NCI-H187 treated with DMSO at 0.1 percent for 48 hours (cell line): ENCODE measurements at places on chromosomes 4 and X.

- no peak for DNase-seq
Observed at GRCh38 chr4:6476893-6477292, 4.5 kb upstream of the PPP2R2C start.

DNA sequence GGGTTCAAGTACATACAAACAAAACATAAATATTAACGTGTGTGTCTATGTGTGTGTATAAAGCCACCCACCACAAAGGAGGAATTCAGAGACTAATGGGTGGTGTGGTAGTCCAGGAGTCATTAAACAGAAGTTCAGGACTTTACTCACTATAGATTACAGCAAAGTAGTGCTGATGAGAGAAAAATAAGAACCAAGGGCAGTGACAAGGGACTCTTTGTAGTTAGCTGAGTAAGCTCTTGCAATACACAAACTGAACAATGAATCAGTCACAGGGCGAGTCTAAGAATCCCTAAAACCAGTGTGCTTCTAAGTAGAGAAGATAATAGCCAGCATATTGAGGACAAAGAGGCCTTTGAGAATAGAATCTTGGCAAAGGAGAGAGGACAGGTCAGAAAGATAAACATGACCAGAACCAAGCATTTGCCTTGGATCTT is 232.4 kb downstream of the PPP3CA start:
- no peak for DNase-seq

DNA sequence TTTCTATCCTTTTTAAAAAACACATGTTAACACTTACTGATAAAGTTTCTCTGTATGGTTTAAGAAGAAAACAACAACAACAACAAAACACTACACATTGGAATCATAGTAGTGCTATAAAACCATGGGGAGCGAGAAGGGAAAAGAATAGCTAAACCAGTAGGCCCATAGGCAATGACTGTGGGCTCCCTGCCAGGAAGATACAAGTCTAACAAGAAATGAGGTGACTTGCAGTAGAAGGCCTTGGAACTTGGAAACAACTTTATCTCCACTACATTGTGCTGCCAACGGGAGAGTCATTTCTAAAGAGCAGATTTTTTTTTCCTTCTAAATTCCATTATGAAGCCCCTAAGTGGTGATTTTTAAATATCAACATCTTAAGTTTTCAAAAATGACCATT is 78.0 kb downstream of the GPC4 start:
- DNase-seq: no peak

GRCh38 chr4:116180157-116180601 is 905.2 kb downstream of the TRAM1L1 start:
- no peak for DNase-seq

GRCh38 chrX:153441296-153441695 is 4.6 kb downstream of the TREX2 start:
- DNase-seq: no peak

DNA sequence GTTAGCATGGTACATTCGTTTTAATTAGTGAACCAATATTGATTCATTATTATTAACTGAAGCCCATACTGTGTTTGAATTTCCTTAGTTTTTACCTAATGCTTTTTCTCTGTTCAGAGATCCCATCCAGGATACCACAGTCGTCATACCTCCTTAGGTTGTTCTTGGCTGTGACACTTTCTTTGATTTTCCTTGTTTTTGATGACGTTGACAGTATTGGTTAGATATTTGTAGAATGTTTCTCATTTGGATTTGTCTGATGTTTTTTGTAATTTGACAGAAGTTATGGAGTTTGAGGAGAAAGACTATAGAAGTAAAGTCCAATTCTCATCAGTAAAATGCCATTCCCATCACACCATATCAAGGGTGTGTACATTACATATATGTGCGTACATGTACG is 16.2 kb upstream of the RAP2C start:
- DNase-seq: no peak

- no peak for DNase-seq
Observed at GRCh38 chr4:99529228-99529627, 18.4 kb downstream of the C4orf17 start.

- DNase-seq: no peak
Observed at GRCh38 chr4:104732766-104733165, 238.1 kb upstream of the CXXC4 start.

DNA sequence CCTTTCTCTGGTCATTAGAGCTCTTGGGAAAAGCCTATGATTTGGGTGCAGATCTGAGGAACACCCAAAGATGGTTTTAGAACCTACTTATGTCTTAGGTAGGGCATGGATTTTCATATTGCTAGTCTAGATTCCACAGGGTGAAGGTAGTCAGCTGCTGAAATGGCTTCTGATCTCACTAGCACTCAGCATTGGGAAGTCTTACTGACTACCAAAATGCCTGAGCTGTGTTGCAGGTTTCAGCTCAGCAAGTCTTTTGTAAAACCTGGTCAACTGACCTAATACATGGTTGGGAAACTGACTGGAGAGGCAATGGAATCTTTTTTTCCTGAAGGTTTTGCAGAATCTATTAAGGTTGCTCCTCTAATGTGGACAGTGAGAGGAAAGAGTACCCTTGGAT is 136.4 kb downstream of the CCNG2 start:
- no peak for DNase-seq

GRCh38 chr4:39067451-39067850 is 5.4 kb downstream of the KLHL5 start:
- no peak for DNase-seq

DNA sequence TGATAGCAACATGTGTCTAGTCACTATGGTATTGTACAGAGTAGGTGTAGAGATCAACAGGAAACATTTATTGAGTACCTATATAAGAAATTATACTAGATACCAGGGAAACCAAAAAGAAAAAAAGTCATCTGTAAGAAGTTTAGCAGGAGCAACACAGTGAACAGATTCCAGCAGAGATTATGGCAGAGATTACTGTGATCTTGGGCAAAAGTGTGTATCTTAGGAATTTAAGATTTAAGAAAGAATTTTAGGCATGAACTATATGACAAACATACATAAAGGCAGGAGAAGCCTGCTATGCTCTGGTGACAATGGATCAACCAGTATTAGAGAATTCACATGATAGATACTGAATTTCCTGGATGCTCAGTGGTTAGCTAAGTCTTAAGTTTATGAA is 37.9 kb downstream of the SNCA start:
- no peak for DNase-seq

- no peak for DNase-seq
Observed at GRCh38 chrX:30533266-30533665, 44.3 kb downstream of the TASL start.

DNA sequence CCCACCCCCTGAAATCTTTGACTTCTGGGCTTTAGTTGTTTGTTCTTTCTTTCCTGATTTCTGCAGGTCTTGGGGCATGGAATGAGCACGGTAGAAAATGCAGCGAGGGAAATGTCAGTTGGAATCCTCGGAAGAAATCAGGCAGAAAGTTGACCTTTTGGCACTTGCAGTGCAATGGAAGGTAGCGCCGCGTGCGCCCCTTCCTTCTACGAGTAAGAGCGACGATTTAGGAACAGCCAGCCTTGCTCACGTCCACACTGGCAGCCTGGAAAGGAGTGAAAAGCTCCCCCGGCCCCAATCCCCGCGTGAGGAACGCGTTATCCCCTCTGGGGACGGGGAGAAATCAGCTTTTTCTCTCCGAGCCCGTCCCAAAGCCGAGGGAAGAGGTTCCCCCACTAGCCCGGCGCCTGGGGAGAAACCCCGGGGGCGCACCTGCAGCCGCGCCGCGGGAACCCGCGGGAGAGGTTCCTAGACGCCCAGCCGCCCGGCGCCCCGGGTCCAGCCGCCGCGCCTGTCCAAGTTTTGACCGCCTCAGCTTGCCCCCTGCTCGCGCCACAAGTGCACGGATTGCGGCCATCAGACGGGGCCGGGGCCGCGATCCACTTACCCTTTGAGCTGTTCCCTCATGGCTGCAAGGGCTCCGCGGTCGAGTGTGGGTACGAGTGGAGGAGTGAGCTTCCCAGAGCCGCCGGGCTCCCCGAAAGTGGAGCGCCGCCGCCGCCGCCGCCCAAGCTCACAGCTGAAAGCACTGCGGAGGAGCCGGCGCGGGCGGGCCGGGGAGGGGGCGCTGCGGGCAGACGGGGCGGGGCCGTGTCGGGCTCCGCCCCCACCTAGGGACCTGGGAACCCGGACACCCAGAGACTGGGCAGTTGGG is 194.6 kb upstream of the FTHL17 start:
- no peak for DNase-seq

DNA sequence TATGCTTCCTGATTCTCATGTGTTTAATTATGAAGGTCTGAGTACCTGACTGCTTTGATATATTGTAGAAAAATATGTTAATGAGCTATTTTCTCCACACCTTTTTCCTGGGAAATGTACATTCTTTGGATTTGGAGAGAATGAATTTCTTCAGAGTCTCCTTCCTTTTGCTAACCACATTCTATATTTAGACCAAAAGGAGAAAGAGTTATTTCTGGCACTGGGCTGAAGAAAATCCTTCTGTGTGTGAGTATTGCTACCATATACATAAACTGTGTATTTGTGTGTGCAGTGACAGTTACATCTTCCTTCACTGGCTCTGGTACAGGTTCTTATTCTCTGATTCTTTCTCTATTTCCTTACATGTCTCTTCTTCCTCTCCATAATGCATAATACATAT is 44.5 kb upstream of the PGRMC2 start:
- no peak for DNase-seq

DNA sequence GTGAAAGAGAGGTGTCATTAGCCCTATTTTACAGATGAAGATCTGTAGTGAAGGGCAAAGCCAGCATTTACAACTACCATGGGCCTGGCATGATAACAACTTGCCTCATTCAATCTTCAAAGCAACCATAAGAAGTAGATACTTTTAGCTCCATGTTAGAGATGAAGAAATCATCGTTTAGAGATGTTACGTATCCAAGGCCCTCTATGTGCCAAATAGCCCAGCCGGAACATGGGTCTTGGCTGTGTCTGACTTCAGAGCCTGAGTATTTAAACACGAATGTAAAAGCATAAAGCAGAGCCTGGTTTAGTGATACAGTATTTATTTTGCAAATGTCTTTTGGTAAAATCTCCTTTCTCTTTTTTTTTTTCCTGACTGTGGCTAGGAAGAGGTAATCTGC is 197.1 kb downstream of the RASL11B start:
- no peak for DNase-seq

- DNase-seq: no peak
Observed at GRCh38 chr4:52869196-52869595, 7.1 kb downstream of the RASL11B start.

DNA sequence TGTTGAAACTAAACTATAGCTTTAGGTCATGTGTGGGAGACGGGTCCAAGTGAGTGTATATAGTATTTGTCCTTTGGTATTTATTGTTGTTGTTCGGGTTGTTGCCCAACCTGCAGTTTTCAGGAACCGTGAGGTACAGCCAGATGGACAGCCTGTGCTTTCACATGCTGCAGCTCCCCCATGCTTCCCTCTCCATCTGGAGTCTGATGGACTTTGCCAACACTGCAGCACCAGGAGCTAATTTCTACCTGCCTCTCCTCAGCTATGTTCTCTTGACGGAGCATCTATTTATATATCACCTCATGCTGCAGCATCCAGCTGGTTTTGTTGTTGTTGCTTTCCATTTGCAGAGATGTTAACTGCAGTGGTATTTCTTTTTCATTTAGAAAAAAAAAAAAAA is 80.1 kb downstream of the TLL1 start:
- DNase-seq: no peak

- DNase-seq: no peak
Observed at GRCh38 chr4:175947117-175947722, 118.4 kb upstream of the WDR17 start.

DNA sequence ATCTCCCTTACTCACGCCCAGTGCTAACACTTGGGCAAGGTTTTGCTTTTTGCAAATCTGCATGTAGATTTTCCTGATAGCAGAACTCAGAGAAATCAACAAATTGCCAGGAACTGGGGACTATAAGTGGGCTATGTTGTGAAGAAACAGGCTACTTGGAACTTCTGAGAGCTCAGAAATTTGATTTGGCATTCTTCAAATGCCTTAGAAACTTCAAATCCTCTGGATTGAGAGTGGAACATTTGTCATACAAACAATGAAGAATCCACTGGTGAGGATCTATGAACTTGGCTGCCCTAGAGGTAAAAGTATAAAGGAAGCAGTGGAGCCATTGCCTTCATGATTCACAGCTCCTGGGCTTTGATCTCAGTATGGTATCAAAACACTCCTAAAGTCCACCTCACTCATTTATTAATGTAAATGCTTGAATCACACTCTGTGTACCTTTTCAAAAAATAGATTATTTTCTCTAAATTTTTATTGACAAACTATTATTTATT is 126.0 kb downstream of the GLRA3 start:
- no peak for DNase-seq

DNA sequence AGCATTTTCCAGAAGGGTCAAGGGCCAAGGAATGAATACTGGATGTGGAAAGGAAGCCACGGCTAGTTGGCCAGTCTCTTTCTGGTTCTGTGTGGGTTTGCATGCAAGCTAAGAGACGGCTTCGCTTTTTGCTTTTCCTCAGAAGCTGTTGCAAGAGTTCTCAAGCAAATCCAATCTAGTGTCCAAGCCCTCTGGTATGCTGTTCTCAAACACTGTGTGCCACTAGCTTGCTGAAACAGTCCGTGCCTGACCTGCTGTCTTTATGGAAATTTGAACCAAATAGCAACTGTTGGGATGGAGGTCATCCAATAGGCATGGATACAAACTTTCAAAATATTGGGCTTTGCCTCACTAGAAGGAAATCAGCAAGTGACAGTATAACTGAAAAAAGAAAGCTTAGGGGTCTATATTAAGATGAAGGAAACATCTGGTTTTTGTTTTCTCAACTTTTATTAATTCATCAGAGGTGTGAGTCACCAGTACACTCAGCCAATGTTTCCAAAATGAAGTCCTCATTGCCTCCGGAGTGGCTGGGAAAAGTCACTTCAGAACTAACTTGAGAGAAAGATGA is 70.5 kb downstream of the SLC9A6 start:
- DNase-seq: no peak

DNA sequence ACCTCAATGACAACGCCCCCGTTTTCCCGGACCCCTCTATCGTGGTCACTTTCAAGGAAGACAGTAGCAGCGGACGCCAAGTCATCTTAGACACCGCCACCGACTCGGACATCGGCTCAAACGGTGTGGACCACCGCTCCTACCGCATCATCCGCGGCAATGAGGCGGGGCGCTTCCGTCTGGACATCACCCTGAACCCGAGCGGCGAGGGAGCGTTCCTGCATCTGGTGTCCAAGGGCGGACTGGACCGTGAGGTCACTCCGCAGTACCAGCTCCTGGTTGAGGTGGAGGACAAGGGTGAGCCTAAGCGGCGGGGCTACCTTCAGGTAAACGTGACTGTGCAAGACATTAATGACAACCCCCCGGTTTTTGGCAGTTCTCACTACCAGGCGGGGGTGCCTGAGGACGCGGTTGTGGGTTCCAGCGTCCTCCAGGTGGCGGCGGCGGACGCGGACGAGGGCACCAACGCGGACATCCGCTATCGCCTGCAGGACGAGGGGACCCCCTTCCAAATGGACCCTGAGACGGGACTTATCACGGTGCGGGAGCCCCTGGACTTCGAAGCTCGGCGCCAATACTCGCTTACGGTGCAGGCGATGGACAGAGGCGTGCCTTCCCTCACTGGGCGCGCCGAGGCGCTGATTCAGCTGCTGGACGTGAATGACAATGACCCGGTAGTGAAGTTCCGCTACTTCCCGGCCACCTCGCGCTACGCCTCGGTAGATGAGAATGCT is 2.2 kb downstream of the FAT4 start:
- no peak for DNase-seq
